ENCODE measurements at places on chromosomes 3 and 15.

DNA sequence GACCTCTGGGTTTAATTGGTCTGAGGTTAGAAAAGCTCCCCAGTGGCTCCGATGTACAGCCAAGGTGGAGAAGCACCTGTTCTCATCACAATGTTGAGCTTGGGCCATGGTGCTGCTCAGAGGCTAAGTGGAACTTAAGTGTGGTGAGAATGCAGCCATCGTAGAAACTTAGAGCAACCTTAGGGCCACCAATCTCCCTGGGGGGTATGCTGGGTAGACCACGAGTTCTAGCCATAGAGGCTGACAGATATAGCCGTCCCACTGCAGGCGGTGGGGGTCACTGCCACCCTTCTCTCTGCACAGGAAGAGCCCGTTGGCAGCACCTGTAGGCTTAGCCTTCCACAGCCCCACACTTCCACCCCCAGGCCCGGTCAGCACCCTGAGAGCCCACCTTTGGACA is 38.0 kb downstream of the MGLL start:
- DNase-seq: no peak

- DNase-seq: no peak
Observed at GRCh38 chr15:80177156-80177555, 24.4 kb downstream of the FAH start.

- no peak for DNase-seq
Observed at GRCh38 chr3:143897576-143898295, 49.5 kb upstream of the SLC9A9 start.

DNA sequence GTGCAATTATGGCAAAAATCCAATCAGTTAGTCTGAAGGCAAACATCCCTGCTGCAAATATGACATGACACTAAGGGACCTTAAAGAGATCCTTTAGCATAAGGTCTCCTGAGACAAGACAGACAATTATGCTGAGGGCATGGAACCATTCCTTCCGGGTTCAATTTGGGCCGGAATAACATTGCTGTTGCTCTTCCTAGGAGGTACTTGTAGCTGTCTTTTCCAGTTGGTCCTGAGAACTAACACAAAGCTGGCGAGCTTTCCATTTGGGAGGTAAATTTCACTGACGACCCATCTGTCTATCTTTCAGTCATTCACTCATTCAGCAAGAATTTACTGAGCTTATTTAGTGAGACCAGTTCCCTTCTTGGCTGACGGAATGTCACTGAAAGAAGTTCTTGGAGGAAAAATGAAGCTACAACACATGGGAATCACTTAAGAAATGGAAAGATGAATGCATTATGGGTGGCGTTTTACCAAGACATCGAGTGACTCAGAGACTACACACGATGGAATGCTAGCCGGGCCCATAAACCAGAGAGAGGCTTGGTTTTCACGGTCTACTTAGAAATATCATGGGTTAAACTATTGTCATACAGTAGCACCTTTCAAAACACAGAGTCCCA is 215.5 kb downstream of the PDZRN3 start:
- no peak for DNase-seq

DNA sequence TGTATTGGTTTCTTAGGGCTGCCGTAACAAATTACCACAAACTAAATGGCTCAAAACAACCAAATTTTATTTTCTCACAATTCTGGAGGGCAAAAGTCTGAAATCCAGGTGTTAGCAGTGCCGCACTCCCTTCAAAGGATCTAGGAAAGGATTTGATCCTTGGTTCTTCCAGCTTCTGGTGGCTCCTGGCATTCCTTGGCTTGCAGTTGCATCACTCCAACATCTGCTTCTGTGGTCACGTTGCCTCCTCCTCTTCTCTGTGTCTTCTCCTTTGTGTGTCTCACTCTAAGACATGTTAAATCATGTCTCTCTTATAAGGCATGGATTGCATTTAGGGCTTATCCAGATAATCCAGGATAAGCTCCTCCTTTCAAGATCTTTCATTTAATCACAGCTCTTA is 262.2 kb downstream of the MEX3B start:
- no peak for DNase-seq

DNA sequence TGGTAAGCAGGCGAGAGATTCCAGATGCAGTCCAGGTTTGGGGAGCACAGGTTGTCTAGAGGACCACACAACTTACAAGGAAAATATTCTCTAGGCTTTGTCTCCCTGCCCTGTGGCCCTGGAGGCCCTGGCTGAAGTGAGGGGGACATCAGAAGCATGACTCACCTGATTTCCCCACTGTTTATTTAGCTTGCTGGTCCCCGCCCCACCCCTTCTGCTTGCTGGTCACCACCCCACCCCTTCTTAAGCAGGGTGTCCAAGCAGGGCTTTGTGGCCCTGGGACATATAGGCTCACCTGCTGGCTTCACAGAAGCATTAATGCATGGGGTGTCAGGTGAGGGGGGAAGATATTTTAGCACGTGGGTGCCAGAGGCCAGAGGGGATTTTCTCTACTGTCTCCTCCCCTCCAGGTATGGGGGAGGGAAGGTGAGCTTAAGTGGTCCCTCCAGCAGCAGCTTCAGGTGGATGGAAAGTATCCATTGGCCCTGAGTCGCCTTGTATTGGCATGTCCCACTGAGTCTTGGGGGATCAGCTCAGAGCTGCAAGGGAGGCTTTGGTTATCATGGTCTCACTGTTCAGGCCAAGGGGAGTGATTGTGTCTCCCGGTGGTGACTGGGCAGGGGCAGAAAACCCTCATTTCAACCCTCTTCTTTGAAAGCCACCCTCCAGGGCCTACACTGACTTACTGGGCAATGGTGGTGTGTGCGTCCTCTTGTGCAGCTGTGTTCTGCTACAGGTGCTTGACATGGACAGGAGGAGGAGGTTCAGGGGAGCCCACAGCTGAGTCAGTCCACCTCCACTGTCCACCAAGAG is 49.8 kb downstream of the GASK1A start:
- DNase-seq: no peak
